Heart left ventricle (tissue), 16 donors: ENCODE measurements at places on chromosomes 4 and X.

- DNase-seq, result no peak
Measured at GRCh38 chr4:120446051-120446567, 379.5 kb upstream of the MAD2L1 start.

GRCh38 chrX:3250966-3251365 is 95.5 kb downstream of the MXRA5 start:
- DNase-seq, result no peak

DNA sequence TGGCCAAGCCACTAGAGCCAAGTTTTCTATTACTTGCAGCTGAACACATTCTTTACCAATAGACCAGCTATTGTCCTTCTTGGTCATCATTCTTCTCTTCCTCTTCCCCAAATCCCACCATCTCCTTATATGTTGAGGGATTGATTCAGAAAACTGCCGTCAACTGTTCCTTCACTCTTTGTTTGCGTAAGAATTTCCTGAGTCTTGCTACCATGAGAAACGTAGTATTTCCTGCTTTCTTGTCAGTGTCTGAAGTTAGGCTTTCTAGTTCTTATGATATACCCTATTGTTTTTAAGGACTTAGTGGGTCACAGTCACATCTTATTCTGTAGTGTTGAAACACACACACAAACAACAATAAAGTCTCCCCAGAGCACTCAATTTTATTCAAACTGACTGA is 20.1 kb downstream of the IGFBP7 start:
- DNase-seq, result no peak

DNA sequence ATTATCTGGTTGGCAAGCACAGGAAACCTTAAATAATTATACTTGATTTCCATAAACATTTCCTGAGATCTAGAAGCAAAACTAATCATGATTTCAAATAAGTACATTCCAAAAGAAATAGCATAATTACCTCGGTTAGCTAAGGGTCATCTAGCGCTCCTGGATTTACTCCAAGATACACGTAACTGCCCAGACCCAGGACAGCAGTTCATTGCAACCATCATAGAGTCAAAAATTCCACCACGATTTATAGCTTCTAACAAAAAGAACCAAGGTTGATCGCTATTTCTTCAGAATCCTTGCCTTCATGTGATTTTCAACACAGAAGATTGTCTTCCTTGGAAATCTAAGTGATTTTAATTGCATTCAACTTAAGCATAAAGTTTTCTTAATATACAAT is 1235.5 kb upstream of the TENM3 start:
- DNase-seq, result no peak

DNA sequence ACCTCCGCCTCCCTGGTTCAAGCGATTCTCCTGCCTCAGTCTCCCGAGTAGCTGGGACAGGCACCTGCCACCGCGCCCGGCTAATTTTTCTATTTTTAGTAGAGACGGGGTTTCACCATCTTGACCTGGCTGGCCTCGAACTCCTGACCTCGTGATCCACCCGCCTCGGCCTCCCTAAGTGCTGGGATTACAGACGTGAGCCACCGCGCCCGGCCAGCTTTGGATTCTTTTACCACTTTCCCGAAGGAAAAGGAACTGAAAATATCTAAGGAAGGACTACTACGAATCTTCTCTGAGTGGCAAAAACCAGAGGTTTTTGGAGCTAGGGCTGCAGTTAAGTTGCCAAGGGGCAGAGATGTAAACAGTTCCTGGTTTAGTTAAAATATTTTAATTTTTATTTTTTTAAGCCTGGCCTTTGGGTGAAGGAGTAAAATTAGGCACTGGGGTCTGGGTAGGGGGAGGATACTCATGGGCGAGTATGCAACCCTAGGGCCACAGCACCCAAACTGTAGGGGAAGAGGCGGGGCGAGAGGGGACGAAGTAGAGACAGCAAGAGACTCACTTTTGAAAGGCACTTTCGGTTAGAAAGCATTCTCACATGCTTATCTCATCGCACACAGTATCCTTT is 525 bp upstream of the CISD2 start:
- DNase-seq, result peak; percentile 23

DNA sequence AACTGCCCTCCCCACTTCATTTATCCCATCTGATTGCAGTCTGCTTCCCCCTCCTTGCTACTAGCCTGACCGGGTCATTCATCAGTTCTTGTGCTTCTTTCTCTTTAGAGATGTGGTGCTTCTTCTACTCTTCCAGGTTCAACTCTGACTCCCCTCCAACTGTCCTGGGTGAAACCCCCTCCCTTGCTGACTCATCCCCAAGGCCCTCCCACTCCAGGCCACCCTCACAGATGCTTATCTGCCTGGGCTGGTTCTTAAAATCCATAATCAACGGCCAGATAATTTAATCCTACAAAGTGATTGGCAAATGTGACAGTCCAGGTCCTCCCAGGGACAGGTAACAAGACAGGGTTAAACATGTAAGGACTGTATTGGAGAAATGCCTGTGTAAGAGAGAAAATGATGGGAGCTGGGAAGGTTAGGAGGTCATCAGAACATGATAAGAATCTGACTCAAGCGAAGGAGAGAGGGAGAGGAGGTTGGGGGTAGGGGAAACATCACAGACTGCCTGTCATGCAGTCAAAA is 182.8 kb upstream of the C1QTNF7 start:
- DNase-seq, result no peak

DNA sequence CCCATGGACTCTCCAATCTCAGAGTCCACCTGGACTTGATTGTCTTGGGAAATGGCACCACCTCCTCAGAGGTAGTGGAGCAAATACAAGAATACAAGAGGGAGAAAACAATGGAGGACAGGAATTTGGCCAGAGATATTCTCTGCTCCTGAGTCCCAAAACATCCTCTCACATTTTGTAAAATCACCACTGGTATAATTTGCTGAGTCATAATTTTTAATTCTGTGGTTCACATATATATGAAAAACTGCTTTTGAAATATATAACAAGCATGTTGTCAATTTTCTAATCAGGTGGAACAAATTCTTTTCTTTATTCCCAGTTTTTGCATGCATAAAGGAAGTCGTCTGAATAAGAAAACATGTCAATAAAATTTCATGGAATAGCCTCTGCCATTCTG is 356.1 kb downstream of the AFF2 start:
- no peak for DNase-seq
